Daoy (cell line): ENCODE measurements at places on chromosomes 1 and 21.
A peak's percentile ranks its signal among the peaks of the same experiment; 100 is the strongest.

- DNase-seq: peak; percentile 23
Measured at GRCh38 chr1:183443011-183443410, 24.8 kb upstream of the NMNAT2 start.

GRCh38 chr1:185987611-185988321, 253.6 kb downstream of the HMCN1 start:
- no peak for DNase-seq

DNA sequence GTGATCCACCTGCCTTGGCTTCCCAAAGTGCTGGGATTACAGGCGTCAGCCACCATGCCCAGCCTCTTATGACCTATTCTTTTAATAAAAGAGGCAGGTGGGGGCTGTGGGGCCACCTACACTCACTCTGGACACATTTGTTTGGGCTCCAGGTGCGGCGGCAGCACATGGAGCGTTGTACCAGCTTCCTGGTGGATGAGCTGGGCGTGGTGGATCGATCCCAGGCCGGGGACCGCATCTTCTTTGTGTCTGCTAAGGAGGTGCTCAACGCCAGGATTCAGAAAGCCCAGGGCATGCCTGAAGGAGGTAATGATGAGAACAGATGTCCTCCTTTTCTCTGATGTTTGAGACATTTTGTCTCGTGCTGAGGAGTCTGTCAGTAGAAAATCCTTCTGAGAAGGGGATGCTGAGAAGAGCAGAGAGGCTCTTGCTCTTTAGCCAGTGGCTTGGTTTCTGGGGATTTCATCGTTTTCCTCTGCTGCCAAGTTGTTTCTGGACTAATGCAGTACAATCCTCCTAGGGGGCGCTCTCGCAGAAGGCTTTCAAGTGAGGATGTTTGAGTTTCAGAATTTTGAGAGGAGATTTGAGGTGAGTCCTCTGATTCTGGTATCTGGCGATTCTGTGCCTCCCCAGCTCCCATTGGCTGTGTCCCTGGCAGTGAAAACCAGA, 17.9 kb upstream of the MIIP start:
- peak; percentile 33 for DNase-seq

DNA sequence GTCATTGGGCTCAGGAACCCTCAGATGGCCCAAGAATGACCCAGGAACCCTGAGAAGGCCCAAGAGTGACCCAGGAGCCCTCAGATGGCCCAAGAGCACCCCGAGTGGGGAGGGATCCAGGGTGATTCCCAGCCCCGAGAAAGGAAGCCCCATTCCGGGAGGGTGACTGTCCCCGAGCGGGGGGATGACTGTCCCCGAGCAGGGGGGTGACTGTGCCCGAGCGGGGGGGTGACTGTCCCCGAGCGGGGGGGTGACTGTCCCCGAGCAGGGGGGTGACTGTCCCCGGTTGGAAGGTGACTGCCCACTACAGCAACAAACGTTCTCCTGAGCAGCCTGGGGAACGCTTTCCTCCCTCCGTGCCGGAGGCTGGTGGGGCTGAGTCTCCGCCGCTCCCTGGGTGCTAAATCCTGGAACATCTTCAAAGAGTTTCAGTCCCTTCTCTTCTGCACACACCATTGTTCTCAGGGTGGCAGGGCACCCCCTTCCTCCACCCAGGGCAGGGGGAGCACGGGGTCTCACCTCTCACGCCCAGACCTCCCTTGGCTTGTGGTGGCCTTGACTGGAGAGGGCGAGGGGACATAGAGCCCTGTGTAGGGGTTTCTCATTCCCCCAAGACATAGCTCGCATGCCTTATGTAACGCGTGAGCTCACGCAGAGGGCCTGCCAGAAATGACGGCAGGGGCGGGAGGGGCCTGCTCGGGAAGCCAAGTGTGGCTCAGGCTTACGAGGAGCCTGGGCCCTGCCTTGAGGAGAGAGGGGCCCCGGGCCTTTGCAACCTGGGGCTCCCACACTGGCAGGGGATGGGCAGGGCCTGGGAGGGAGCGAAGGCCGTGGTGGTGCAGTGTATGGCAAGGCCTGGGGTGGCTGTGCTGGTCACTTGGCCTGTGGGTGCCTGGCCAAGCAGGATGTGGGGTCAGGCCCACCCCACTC, 14.3 kb upstream of the SKI start:
- DNase-seq: peak; percentile 66

DNA sequence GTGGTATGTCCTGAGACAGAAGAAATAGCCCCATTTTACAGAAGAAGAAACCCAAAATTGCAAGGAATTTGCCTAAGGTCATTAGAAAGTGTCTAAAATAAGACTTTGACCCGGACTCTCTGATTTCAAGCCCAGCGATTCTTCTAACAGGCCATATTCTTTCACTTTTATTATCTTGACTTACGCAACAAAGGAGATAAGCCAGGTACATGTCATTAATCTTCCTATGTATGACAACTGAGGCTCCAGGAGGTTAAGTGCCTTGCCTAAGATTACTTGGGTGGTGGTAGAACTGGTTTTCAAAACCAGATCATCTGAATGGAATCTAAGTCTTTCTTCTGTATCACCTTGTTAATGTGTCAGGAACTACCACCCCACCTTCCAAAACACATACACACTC, 124.3 kb downstream of the PBX1 start:
- no peak for DNase-seq

DNA sequence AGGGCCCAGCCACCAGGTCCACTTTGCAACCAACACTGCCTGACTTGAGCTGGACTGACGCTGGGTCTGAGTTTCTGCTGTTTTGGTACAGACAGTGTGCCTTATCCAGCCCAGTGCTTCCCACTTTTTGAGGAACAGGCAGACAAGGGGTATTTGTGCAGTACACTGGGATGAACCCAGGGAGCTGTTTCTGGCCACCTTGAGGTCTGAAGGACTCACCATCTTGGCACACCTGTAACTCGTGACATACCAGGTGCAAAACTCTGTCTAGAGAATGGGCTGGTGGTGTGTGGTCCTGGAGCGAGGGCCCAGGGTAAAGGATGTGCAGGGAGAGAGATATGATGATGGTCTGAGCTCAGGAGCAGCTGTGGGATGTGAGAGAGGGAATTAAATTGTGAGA, 148.6 kb downstream of the PCP4 start:
- DNase-seq: no peak

DNA sequence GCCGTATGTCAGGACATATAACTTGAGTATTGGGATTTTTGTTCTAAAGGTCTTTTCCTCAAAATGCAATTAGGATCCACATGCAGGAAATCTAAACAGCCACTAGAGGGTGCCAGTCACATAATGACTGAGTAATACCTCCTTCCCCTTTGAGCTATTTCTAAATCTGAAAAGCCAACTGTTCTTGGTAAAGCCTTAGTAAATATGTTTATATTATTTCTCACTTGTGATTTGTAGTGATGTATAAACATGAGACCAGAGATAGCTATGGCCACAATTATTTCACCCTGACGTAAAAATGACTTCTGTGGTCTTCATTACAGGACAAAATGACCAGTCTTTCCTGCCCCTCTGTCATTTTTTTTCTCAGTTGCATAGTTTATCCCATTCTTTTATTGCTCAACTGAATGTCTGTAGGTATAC, 41.0 kb upstream of the DR1 start:
- peak; percentile 68 for DNase-seq

GRCh38 chr1:94072840-94073522, 48.0 kb downstream of the ABCA4 start:
- no peak for DNase-seq
